ENCODE measurements at places on chromosomes 16 and 17.

DNA sequence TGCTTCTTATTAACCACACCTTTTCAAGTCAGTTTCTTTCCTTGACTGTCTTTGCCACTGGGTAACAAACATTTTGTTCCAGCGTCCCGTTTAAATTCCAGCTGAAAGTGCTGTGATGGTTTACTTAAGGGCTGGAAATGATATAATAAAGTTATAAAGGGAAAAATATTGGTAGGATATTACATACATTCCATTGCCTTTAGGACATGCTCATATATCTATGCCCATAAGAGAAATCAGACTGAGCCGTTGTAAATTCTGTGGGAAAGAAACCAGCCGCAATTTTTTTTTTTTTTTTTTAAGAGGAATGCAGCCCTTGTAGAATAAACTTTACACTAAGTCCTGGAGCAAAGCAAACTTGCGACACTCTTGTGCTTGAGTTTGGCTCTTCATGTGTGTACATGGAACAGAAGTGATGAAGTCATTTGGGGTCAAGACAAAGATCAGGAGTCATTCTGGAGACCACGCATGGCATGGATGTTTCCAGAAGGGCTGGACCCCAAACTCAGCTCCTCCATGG lies 210.9 kb downstream of the XYLT1 start:
- DNase-seq = no peak

GRCh38 chr17:38871247-38872015 lies 1.6 kb downstream of the LASP1 start:
- DNase-seq = peak; percentile 71

GRCh38 chr17:76868669-76869495 lies 678 bp downstream of the MGAT5B start:
- DNase-seq = no peak

GRCh38 chr17:76370261-76370993 lies 14.0 kb upstream of the SPHK1 start:
- DNase-seq = no peak

DNA sequence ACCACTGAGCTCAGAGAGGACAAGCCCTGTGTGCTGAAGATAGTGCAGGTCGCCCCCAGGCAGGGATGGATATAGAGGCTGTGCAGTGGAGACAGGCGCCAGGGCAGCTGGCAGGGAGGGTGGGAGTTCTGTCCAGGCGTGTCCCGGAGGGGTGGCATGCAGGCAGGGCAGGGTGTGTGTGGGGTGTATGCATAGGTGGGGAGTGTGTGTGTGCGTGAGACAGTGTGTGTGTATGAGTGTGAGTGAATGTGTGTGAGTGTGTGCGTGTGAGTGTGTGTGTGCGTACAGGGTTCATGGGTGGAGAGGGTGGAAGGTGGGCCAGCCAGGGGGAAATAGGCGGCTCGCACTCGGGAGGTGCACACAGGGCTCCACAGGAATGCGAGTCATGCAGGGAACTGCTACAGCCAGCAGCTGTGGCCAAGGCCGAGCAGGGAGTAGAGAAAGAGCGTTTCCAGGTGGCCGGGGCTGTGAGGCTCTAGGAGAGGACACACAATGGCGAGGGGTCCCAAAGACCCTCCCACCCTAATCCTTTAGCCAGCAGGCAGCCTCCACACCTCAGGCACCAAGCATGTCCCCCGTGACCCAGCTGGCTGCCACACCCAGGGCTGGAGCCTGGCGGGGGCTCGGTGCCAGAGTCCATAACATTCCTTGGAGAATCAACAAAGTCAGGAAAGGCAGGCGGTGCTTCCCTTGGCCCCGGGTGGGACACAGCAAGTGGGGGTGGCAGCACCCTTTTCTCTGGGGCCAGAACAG lies 4.6 kb downstream of the PLCD3 start:
- no peak for DNase-seq

DNA sequence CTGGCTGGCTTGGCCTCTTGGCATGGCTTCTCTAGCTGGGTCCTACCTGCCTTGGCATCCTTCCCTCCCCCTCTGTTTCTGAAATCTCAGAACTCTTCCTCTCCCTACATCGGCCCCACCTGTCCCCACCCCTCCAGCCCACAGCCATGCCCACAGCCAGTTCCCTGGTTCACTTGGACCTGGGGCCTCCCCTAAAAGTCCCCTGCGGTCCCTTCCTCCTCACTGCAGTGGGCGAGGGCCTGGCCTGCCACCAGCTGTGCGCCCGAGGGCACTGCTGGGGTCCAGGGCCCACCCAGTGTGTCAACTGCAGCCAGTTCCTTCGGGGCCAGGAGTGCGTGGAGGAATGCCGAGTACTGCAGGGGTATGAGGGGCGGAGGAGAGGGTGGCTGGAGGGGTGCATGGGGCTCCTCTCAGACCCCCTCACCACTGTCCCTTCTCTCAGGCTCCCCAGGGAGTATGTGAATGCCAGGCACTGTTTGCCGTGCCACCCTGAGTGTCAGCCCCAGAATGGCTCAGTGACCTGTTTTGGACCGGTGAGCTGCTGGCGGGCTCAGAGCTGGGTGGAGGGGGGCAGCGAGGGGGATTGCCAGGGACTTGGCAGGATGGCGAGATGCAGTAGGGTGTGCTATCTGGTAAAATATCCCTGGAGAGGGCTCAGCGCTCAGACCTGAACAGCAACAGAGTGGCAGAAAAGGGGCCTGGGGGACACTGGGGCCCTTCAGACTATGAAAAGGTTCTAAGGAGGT lies 14.1 kb downstream of the MIEN1 start:
- no peak for DNase-seq

DNA sequence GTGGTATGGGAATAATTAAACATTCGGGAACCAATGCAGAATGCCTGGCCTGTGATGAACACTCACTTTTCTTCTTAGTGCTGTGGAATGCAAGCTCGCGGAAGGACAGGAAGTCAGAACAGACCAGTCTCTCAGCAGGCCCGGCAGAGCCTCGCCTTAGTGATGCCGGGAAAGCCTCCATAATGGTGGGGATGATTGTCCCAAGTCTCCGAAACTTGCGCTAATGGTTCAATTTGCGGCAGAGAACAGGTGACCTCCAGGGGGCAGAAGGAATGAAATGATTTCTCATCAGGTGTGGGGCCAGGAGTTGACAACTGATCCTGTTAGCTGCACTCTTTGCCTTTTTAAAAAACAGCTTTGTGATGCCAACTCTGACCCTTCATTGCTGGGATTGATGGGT lies 170.6 kb downstream of the GSG1L start:
- DNase-seq = no peak

GRCh38 chr16:53971616-53972015 lies 267.7 kb downstream of the FTO start:
- no peak for DNase-seq

DNA sequence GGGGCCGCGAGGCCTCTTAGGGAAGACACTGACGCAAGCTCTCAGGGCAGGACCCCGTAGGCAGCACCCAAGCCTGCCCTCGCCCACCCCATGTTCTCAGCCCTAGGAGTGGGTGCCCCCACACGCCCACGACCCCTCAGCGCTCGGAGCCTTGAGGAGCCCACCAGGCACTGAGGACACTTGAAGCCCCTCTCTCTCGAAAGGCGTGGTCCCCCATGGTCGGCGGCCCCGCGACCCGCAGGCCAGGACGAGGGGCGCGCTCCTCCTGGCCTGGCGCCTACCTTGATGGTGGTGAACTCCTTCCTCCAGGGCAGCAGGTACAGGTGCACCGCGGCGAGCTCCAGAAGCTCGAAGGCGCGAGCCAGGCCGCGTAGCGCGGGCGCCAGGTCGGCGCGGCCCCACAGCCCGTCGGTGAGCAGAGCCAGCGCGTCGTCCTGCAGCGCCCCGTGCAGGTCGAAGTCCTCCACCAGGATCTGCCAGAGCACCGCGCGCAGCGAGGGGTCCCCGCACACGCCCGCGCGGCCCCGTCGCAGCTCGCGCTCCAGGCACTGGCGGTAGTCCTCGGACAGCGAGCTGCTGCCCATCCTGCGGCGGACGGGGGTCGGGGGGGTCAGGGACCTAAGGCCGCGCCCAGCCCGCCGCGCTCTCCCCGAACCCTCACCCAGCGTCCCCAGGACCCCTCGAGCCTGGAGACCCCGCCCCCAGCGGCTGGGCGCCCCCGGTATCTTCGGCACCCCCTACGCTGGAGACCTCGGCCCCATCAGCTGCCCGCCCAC lies 668 bp downstream of the SPATA2L start:
- DNase-seq = peak; percentile 51

- no peak for DNase-seq
Measured at GRCh38 chr16:20202747-20203146, 124.6 kb downstream of the GP2 start.

DNA sequence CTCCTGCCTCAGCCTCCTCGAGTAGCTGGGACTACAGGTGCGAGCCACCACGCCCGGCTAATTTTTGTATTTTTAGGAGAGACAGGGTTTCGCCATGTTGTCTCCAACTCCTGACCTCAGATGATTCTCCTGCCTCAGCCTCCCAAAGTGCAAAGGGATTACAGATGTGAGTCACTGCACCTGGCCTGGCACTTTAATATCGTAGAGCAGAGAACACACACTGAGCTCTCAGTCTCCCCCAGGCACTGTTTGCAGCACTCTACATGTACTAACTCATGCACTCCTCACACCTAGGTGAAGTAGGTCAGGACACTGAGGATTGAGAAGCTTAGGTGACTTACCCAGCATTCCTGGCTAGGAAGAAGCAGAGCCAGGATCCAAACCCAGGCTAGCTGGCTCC lies 15.0 kb downstream of the C17orf100 start:
- DNase-seq = no peak

- no peak for DNase-seq
Measured at GRCh38 chr16:8919089-8919933, 37.2 kb downstream of the LITAFD start.

DNA sequence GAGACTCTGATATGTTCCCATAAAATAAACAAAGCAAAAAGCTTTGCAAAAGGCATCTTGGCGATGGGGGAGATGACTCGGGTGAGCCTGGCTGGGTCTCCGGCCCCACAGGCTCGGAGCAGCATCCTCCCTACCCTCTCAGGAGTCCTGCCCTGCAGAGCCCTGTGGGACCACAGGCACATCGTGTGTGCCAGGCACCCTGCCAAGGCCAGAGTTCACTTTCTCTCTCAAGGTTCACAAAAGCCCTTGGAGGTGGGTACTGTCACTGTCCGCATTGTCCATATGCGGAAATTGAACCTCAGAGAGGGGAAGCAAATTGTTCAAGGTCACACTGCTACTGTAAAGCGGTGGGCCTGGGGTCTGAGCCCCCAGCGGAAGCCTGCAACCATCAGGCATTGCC lies 48.5 kb downstream of the CRISPLD2 start:
- no peak for DNase-seq

GRCh38 chr16:12546918-12547607 lies 256.6 kb downstream of the CPPED1 start:
- DNase-seq = no peak

DNA sequence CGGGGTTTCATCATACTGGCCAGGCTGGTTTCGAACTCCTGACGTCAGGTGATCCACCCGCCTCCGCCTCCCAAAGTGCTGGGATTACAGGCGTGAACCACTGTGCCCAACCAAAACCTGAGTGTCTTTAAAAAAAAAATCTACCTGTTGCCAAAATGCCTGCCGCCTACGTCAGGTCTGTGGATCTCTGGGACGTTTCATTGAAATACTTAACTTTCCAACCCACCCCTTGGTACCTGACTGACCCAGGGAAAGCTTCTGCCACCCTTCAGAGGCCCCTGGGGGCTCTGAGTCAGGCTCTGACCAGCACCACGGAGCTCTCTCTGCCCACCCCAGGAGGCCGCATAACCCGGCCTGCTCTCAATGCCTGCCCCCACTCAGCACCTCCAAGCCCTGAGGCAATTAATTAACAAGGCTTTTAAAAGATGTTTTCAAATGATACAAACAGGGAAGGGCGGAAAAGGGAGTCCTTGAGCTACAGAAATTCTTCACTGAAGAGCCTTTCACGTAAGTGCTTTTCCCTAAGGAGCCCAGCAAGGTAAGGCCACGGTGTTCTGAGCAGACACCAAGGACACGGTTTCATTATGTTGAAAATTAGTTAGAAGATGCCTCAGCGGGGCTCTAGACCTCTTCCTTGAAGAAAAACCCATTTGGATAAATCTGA lies 29.3 kb upstream of the GSG1L start:
- DNase-seq = no peak

- no peak for DNase-seq
Measured at GRCh38 chr17:79830303-79830702, 8.9 kb downstream of the CBX4 start.

GRCh38 chr16:17318238-17318637 lies 152.5 kb downstream of the XYLT1 start:
- DNase-seq = no peak

GRCh38 chr17:47831934-47832327 lies 461 bp downstream of the LRRC46 start:
- DNase-seq = no peak

DNA sequence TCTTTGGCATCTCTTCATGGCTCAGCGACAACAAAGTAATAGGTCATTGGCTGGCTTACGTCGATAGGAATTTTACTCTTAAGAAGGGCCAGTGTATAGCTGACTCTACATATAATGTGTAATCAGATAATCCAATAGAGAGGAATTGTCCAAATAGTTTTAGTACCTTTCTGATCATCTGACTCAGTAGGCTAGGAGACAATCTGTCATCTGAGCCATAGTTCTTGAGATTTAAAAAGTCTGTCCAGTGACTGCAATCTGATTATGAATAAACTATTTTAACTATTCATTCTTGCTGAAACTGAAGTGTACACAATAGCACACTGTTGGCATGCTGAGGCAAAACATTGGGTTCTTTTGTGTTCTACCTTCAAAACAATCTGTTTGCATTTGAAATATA lies 21.4 kb upstream of the NOL11 start:
- DNase-seq = no peak

DNA sequence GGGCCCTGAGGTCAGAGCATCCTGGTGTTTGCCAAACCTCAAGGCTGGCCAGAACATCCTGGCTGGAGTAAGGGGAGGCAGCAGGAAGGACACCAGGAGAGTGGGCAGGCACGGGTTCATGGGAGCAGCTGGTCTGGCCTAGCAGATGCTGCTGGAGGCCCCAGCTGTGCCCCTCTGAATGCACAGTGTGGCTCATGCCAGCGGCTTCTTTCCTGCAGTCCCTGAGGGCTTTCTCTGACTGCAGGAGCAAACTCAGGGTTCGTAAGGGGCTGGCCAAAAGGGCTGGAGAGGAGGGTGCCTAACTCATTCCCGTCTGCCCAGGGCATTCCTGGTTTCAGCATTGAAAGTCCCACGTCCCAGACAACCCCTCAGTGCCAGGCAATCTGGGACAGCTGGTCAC lies 78.7 kb downstream of the ZDHHC7 start:
- DNase-seq = no peak

DNA sequence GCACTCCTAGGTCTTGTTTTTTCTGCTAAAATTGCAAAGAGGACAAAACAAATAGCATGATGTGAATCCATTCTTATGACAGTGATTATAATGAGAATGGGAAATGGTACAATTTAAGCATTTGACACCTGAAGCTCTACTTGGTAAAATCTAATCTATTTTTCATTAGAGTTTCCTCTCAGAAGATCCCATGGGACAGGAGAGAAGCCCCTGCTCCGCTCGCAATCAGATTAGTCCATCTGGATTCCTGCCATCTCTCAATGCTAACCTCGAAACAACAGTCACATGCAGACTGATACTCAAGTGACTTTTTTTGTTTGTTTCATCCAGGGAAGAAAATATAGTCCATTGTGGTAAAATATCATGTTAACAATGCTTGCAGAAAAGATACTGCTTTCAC lies 107.4 kb upstream of the TOM1L1 start:
- DNase-seq = no peak
